ENCODE measurements at places on chromosomes 2 and 18. TPM values are rescaled to one million over a fixed set of nuclear protein-coding genes. Genes with fewer than 3 reads are reported as not detected.

The POMC gene
- 5.3 TPM for total RNA-seq

The ACVR2A gene
- total RNA-seq, result 116 TPM

The DQX1 gene
- total RNA-seq, result not detected

The VWA3B gene
- total RNA-seq, result 2.8 TPM

The LYG1 gene
- 0.46 TPM for total RNA-seq

The DSG2 gene
- 6.2 TPM for total RNA-seq

The C2orf80 gene
- 38.1 TPM for total RNA-seq

The ALPI gene
- not detected for total RNA-seq

The NT5DC4 gene
- total RNA-seq, result not detected
